H1 (cell line): ENCODE measurements at places on chromosomes 4 and X. TPM values are rescaled to one million over a fixed set of nuclear protein-coding genes. Genes with fewer than 3 reads are reported as not detected.

DNA sequence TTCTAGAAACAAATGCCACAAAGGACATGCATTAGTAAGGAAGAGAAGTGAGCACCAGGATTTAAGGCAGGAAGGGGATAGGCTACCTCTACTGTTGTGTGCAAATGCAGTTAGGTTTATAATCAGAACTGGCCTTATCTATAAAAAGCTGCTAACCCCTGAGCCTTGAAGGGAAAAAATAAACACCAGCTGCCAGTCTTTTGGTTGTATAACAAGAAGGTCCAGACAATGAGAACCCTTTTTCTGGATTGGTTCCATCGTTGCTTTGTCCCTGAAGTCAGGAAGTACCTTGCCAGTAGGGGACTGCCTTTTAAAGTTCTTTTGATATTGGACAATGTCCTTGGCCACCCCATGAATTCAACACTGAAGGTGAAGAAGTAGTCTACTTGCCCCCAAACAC, 126.7 kb upstream of the OTUD4 start:
- DNase-seq = no peak

DNA sequence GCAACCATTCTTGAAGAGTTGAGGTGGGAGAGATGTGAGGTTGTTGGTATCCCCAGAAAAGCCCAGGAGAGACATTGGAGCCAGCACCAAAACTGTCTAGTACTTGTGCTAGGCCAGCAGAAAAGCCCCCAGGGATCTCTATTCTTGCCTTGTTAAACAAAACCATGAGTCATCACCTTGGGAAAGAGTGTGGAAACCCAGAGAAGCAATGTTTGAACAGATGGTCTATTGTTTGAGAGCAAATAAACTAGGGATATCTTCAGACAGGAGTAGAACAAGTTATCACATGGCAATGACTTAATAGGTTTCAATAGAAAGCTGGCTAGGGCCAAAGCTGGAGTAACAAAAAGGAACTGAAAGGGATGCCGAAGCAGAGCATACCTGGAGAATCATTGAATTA, 195.7 kb upstream of the CASK start:
- DNase-seq = no peak

DNA sequence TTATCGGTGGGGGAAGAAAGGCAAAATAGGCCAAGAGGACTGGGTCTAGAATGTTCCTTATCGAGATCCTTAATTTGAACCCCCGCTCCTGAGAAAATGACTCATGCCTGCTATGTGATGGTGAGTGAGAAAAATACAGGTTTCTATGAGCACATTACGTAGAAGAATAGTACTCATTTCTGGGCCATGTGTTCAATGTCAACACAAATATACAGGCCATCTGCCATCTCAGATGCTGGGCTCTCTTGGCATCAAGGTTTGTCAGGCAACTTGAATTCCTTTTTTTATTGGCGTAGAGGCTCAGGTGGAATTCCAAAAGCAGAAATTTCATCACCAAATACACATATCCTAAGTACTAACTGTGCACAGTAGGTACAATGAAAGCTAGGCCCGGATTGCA, 81.4 kb upstream of the TRIM2 start:
- DNase-seq = no peak

DNA sequence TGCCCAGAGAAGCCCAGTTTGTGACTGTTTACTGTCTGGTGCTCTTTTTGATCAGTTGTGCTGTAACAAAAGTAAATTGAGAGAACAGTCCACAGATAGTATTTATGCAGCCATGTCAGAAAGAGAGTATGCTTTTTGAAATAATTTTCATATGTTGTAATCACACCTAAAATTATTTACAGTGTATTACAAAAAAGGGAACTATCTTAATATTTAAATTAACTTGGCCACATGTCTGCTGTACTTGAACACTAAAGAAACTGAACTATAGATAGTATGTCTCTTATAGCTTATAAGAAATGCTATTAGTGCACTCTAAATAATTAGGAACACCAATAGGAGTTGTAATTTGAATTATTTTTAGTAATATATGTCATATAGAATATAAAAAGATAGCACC, 30.2 kb downstream of the KIAA0232 start:
- no peak for DNase-seq

- DNase-seq = no peak
Measured at GRCh38 chr4:102600689-102601088, 99.5 kb downstream of the NFKB1 start.

GRCh38 chr4:37715889-37716402, 29.8 kb upstream of the RELL1 start:
- no peak for DNase-seq

Gene PGM2
- 34.3 and 38.0 TPM in 2 replicates for total RNA-seq

Gene CFAP299
- not detected in 2 replicates for total RNA-seq
